ENCODE measurements at places on chromosomes 3 and 15.

GRCh38 chr3:124142389-124142970 is 150.6 kb upstream of the ROPN1 start:
- DNase-seq, result no peak

- DNase-seq, result no peak
These were observed 51.8 kb downstream of the RFTN1 start for GRCh38 chr3:16461463-16462245.

DNA sequence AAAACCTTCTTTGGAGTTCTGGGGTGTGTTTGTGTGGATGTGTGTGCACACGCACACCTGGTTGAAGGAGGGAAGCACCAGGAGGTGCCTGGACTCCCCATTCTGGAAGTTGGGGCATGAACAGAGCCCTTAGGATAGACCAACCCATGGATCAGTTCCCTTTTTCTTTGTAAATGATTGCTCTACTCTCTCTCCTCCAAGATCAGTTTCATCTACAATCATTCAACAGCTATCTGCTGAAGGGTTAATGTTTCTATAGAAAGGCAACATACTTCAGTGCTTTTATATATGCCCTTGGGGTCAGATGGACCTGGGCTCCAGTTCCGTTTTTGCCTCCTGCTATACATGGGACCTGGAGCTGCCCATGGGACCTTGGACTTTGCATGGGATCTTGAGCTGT is 352.1 kb upstream of the CFAP20DC start:
- no peak for DNase-seq

- no peak for DNase-seq
These were observed 13.3 kb downstream of the SFMBT1 start for GRCh38 chr3:53032609-53033008.

DNA sequence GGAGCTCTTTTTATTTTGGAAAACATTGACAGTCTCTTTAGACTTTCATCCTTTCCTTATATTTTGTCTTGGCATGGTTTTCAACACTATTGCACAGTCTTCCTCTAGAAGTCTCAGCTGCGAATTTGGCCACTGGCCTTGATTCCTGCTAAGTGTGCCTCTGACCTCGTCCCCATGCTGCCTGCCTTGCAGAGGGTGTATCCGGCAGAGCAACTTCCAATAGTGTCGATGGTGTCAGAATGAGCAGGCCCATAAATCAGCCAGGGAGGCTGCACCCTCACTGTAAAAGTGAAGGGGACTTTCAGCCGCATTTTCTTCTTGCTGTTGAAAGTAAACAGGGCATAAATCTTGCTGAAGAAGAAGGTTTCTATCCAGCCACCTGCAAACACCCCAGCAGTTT is 336.7 kb upstream of the TRIM42 start:
- DNase-seq, result no peak

DNA sequence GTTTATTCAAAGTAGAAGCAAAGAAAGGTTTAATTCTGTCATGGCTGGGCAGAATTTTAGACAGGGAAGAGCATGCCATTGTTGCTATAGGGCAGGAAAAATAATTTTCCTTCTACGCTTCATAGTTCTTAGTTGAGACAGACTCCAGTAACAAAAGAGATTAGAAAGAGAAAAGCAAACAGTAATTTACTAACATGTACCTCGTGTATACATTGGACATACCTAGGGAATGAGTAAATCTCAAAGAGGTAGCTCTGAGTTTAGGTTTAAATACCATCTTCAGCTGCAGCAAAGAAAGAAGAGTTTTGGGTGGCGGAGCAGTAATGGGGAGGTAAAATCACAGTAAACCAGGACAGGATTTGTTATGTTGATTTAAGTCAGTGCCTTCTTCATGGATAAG is 416.1 kb downstream of the EPHA6 start:
- no peak for DNase-seq

DNA sequence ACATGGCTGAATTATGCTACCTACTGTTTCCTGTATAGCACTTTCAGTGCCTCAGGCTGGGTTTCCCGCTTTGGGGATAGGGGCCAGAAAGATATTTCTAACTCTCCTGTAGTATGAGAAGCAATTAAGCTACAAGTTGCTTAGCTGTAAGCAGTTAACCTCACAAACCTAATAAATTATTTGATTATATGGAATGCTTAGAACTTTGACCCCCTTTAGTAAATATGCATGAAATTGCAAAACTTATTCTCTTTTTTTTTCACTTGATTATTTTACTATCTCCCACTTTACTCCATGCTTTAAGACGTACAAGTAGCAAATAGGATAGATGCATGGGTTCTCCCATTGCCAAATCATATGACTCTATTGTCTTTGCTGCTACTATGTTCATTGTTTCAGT is 27.5 kb upstream of the CHMP2B start:
- no peak for DNase-seq

DNA sequence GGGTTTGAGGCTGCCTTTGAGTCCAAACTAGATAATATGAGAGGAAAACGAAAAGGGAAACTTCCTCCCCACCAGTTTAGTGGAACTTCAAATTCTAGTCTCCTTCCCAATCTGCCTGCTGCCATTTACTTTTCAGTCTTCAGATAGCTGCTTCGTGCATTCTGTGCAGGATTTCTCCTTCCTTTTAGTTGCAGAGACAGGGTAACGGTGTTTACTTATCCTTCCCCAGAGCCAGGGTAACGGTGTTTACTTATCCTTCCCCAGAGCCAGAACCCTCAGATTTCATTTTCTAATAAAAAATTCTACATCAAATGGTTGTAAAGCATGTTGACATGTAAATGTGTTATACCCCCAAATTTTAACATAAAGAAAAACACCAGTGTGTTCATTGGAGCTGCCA is 282.6 kb downstream of the VPS13C start:
- no peak for DNase-seq

DNA sequence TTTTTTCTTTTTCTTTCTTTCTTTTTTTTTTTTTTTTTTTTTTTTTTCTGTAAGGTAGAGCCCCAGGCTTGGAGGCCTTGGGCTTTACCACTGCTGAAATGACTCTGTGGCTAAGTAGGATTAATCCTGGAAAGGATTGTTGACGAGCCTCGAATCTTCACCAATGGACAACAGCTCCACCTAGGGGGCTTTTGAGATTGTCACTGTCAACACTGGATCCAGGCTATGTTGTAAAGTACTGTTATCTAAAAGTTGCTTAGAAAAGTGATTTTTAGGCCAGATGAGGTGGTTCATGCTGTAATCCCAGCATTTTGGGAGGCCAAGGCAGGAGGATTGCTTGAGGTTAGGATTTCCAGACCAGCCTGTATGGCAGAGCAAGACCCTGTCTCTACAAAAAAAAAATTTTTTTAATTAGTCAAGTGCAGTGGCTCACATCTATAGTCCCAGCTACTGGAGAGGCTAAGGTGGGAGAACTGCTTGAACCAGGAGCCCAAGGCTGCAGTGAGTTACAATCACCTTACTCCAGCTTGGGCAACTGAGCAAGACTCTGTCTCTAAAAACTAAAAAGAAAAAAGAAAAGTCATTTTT is 41.6 kb downstream of the KLHL18 start:
- DNase-seq, result peak; percentile 59

GRCh38 chr3:197749315-197749600 is 425 bp upstream of the FYTTD1 start:
- DNase-seq, result no peak

- no peak for DNase-seq
These were observed 99.2 kb upstream of the NUDT16 start for GRCh38 chr3:131282379-131282778.

DNA sequence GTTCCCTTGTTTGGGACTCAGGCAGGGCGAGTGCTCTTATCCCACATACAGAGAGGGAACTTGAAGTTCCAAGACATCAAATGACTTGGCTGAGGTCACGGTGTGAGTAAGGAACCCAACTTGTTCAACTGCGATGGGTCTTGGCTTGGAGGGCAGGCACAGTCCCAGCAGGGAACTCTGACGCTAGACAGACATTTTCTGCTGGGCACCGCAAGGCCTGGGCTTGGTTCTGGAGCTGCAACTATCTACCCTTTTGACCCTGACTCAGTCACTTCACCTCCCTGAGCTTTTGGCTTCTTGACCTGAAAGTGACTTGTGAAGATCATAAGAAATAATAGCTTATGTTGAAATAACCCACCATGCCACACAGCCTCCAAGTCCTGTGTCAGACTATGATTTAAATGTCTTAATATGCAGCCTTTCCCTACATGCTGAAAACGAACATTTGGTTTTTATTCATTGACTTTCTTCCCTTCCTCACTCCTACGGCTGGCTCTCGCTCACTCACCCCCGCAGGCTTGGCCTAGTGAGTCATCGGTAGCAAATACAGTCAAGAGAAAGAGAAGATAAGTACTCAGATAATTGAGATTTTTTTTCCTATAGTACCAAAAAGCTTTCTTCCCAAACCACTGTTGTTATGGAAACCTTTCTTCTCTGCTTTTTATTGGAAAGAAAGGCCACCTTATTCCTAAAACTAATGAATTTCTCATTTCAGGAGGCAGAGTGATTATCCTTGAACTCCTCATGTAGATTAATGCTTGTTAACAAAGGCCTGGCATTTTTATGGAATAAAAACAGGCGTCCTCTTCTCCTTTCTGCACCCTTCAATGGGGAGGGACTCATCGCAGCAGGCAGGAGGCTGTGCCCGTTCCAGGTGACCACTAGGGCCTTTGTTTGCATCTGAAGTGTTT is 178.4 kb downstream of the ATP10A start:
- DNase-seq, result no peak

DNA sequence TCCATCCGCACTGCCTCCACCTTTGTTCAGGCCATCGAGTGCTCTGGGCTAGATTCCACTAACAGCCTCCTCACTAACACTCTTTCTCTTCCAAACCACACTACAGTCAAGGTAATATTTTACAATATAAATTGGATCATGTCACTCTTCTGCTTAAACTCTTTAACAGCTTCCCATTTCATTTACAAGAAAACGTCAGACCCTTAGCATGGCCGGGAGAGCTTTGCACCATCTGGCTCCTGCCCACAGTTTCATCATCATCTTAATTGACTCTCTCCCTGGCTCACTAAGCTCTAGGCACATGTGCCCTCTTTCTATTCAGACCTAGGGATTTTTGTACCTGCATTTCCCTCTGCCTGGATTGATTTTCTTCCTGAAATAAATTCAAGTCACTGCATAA is 354.7 kb downstream of the FGF12 start:
- DNase-seq, result no peak

- DNase-seq, result no peak
These were observed 120.7 kb downstream of the VGLL4 start for GRCh38 chr3:11522953-11523571.

- no peak for DNase-seq
These were observed 10.7 kb downstream of the USP4 start for GRCh38 chr3:49329186-49329585.

DNA sequence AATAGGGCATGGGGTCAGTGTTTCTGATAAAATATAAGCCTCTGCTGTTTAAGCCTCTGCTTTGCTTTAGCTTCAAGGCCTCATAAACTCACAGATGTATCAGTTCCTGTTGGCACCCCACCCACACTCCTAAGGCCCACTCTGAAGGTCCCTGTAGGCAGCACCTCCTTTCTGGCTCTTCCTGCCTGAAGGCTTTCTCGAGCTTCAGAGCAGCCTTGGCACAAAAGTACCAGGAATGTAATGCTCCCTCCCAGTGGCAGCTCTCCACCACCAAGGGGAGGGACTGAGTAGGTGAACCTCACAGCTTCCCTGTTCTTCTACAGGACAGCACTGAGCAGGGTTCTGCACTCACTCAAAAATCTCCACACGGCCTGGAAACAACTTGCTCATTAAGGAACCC is 102.2 kb downstream of the ABHD5 start:
- no peak for DNase-seq

DNA sequence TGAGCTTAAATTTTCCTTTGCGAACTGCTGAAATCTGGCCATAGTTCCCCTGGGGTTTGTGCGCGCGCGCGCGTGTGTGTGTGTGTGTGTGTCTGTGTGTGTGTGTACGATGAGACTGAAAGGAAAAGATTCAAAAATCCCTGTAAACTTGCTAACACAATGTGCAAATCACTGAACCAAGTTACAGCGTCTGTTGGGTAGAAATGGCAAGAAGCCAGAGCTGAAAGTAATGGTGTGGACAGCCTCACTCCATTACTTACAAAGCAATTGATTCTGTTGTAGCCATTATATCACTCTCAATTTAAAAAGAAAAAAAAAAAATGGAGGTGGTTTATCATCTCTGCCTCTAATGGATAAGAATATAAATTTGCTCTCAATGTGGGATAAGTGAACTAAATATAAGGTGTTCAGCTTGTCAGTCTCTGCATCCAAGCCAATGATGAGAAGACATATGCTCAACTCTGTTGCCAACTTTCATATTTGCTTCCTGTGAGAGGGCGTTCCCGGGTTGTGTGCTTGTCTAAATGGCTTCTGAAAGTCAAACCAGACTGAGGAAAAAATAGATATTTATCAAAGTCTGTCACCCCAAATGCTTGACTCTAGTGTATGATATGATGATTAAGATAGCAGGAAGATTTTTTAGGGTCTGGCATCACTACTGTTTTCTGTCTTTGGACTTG is 422.2 kb downstream of the ZNF385D start:
- no peak for DNase-seq

DNA sequence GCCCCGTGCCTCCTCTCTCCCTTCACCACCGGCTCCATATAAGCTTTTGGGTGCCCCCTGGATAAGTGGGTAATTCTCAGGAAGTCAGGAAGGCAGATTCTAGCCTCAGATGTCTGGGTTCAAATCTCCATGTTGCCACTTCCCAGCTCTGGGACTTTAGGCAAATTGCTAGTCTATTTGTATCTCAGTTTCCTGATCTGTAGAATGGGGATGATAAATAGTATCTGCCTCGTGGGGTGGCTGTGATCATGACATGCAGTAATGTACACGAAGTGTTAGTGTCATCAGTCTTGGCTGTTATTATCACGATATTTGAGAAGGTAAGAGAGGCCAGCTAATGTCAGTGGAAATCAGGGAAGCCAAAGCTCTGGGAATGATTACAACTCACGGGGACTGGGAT is 43.3 kb downstream of the MUC4 start:
- no peak for DNase-seq

- peak; percentile 65 for DNase-seq
These were observed 451.1 kb upstream of the KCNMB2 start for GRCh38 chr3:178084938-178085816.

DNA sequence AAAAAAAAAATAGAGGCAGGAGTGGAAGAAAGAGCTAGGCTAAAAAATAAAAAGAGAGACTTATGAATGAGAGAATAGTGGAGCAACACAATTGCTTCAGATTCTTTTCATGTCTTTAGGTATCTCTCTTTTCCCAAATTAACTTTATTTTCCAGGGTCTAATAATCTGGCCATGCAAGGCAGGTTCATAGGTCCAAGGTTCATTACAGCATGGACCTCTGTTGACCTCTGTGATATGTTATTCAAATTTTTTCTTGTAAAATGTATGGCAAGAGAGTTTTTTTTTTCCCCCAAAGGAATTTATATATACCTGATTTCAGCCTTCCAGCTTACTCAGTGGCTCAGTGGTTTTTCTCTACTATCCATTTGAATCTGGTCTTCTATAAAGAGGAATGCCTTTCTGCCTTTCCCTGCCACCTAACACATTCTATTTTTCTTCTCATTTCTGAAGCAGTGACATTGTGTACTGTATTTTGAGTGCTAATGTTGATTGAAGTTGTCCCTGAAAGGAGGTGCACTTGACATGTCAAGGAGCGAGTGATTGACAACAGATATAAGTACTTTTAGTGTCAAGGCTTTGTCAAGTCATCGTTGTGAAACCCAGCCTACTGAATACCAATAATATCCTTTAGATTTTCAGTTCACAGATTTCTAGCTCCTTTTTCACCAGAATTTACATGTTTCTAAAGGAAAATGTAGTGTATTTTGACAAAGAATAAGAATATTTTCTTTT is 118.5 kb downstream of the MAP2K5 start:
- no peak for DNase-seq

All from foreskin melanocyte (primary cell).